ENCODE measurements at places on chromosomes 5 and 9. TPM values are rescaled to one million over a fixed set of nuclear protein-coding genes. Genes with fewer than 3 reads are reported as not detected.
A peak's percentile ranks its signal among the peaks of the same experiment; 100 is the strongest.

DNA sequence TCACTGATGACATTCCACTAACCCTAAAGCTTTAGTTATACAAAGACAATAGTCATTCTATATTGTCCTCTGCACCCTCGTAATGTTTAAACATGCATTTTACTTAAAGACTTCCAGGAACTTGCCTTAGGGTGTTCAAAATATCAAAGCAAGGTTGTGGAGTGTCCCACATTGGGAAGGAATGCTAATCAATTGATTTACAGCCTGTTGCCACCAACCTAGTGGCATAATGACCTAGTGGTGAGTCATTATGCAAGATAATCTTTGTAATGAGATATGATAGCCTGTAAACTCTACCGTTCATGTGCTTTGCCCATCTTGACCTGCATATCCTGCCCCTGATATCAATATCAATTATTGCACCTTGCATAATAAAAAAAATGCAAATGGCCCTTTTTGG, 542.9 kb downstream of the CDH9 start:
- DNase-seq = no peak

DNA sequence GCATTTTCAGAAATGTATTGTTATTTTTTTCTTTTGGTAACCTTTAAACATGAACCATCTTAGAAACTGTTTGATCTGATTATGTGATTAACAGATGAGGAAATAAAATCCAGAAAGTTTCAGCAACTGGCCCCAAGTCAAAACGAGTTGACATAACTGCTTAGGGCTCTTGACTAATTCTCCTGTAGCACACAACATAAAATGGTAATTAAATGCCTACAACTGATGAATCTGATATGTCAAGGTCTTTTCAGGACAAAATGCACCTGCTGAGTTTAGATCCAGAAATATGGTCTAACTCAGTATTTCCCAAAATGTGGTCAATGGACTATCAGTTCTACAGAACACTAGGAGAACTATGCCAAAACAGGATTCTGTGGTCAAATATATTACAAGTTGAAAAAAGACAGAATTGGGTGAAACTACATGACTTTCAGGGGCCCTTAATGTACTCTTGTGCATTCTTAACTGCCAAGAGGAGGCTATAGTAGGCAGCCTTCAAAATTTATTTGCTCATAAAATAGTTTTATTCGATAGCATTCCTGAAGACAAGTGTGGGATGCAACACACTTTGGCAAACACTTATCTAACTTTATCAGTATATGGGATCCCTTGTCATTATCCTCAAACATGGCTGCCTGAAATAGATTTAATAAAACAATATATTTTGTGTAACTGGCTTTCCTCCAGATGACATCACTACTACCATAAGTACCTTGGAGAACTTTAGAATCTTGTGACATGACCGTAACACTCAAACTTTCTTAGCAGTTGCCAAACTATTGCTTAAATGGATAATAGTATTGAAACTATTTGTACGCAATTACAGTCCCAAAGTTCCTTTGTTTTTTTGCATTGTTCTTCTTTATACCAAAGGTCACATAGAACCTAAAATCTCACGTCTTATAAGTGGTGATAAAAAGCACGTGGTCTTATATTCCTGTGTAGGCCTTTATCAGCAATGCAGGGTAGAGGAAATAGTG, 59.4 kb downstream of the FBN2 start:
- no peak for DNase-seq

DNA sequence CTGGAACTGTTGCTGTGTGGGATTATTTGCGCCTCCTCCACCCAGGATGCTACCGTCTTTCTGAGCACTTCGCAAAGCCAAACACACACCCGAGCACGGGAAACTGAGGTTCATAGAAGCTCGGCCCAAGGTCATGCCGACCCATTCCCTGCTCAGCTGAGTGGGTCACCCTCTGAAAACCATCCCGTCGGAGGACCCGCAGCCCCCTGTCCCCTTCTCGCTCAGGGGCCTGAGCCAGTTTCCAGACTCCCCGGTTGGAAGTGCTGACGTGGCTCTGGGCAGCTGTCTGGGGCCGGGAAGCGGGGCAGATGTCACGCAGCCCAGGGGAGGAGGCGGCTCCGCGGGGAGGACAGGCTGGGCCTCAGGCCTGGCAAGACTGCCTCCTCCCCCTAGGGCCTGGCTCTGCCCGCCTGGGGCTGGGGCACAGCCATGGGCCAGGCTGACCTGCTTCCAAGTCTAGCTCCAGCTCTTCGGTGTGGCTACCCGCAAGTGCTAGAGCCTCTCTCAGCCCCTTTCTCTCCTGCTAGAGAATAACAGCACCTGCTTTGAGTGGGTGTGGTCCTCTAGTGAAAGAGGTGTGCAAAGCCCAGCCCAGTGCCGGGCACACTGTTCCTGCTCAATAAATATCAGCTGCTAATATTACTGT, 9.9 kb upstream of the CXXC5 start:
- DNase-seq = peak; percentile 88

GRCh38 chr9:101629636-101630035, 34.9 kb upstream of the PPP3R2 start:
- no peak for DNase-seq

DNA sequence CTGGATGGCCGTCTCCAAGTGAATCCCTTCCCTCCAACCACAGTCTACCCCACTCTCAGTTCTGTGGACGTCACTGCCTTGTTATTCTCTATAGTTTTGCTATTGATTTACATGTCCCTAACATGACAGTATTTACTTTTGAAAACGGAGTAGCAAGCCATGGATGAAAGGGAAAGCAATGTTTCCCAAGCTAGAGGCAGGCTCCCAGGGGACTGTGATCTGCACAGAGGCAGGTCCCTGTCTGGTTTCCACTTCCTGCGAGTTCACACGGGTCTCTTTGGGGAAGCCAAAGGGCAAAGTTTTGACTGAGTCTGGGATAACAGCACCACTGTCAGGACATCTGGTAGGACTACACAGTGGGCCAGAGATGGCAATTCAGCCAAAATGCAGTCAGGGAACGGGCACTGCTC, 12.7 kb downstream of the C9orf153 start:
- DNase-seq = peak; percentile 38

PCDHB4 gene
- under 0.01 TPM for total RNA-seq

SLCO6A1 gene
- under 0.01 TPM for total RNA-seq

OR4F3 gene
- 0.32 TPM for total RNA-seq

SLC6A7 gene
- total RNA-seq = under 0.01 TPM

Data from fibroblast of villous mesenchyme (primary cell).